ENCODE measurements at places on chromosomes 6 and 20.

GRCh38 chr6:162710419-162710818, 17.1 kb downstream of the PRKN start:
- DNase-seq = no peak

DNA sequence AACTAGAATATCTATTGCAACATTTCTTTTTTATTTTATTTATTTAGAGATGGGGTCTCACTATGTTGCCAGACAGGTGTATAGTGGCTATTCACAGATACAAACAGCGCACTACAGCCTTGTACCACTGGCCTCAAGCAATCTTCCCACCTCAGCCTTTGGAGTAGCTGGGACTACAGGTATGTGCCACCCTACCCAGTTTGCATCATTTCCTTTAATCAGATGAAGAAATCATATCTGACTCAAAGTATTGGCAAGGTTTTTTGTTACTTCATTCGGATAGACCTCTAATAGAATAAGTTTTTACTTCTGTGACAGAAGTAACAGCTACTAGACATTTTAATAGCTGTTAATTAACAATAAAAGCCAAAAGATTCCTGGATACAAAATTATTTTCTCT, 153.9 kb downstream of the CDK19 start:
- no peak for DNase-seq

- DNase-seq = no peak
These were observed 52.8 kb downstream of the SNRNP48 start for GRCh38 chr6:7642791-7643190.

GRCh38 chr6:151651639-151652038, 155.8 kb upstream of the ESR1 start:
- DNase-seq = no peak

DNA sequence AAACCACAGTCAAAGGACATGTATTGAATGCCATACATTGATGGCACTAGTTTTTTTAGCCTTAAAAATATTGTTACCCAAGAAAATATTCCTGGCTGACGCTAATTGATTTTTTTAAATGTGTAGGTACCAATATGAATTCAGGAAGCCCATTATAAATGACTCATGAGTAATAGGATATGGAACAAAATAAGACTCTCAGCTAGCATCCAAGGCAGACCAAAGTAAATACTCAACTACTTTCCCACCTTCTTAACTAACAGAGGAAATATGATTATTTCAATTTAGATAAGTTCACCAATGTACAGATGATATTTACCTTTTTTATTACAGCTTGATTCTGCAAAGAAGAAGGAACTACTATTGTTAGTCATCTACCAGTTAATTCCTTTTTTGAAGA, 43.2 kb upstream of the TXNDC5 start:
- DNase-seq = no peak

GRCh38 chr20:41261790-41262717, 55.5 kb downstream of the ZHX3 start:
- no peak for DNase-seq

GRCh38 chr6:149935246-149935645, 6.6 kb upstream of the ULBP2 start:
- DNase-seq = no peak

- no peak for DNase-seq
These were observed 24.3 kb upstream of the FANCE start for GRCh38 chr6:35427851-35428321.

DNA sequence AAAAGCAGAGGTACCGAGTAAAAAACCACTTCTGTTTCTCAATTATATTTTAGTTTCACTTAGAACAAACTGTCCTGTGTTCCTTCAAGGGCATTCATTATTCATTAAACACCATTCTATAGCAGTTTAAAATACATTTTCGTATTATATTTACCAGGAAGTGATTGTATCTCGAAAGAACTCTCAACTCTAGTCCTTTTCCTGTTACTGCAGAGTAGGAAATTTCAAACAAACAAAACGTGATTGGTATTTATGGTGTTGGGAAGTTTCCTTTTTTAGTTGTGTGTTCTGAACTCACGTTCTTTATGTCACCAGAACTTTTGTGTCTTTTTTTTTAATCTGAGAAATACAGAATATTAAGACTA, 139.5 kb upstream of the BTBD3 start:
- no peak for DNase-seq

GRCh38 chr6:32087574-32088486, 21.3 kb downstream of the TNXB start:
- DNase-seq = peak; percentile 38

- no peak for DNase-seq
These were observed 1.3 kb downstream of the MAN1A1 start for GRCh38 chr6:119348096-119348747.

DNA sequence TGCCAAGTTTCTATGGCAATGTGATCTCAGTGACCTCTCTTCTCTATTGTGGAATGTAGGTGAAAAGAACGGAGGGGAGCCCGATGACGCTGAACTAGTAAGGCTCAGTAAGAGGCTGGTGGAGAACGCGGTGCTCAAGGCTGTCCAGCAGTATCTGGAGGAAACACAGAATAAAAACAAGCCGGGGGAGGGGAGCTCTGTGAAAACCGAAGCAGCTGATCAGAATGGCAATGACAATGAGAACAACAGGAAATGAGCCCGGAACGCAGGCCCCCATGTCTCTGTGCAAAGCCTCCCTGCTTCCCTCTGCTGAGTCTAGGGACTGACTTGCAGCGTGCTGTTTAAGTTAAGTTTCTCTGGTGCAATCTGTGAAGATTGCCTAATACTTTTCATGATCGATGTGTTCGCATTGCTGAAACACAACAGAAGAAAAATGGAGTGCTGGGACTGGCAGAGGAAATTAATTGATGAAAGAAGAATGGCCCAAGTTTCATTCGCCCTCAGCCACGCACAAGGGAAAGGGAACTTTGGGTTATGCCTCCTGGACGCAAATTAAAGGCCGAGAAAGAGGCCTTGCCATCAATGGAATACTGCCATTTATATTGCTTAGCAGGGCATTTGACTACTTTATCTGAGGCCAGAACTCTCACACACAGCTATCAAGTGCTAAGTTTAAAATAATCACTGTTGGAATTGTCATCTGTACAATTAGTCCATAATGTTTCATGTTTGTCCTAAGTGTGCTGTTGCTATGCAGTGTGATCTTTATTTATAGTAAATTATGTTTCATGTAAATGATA, 146.4 kb downstream of the AKAP7 start:
- peak; percentile 38 for DNase-seq

GRCh38 chr20:53586640-53587039, 7.0 kb downstream of the ZNF217 start:
- DNase-seq = no peak

Data from stimulated activated CD4-positive, alpha-beta T cell treated with anti-CD3 and anti-CD28 coated beads, TNF-alpha, amount 100 ng/mL, for 1 hour (primary cell).